Fibroblast of upper back skin (primary cell): ENCODE measurements at places on chromosomes 12 and 14.

DNA sequence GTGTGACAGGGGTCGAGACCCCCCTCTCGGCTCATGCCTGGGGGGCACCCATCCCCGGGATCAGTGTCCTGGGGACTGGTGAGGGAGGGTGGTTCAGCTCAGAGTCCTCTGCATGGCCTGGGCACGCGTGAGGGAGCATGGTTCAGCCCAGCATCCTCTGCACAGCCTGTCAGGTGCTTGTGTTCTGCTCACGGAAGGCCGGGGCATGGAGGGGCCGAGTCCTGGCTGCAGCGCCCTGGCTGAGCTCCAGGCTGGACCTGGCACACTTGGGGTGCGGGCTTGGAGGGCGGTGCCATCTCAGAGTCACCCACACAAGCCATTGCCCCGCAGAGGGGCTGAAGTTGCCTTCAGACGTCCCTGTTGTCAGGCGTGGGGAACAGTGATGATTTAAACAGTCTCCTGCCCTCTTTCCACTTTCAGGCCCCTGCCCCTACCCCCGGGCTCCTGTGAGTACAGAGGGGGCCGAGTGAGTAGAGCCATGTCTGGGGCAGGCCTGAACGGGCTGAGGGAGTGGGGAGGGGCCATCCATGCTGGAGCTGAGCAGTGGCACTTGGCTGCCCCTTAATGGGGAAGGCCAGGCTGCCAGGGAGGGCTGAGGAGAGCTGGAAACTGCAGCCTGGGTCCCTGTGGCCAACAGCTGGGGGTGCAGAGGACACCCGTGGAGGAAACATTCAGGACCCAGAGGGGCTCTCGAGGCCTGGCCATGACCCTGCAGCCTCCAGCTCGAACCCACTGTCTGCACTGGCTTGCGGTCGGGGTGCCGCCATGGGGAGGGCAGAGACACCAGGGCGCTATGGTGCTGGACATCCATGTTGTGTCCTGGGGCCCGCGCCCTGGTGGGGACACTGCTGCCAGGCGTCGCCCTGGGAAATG lies 22.5 kb downstream of the FBRSL1 start:
- DNase-seq: no peak

GRCh38 chr12:110065540-110065939 lies 17.2 kb upstream of the C12orf76 start:
- no peak for DNase-seq

DNA sequence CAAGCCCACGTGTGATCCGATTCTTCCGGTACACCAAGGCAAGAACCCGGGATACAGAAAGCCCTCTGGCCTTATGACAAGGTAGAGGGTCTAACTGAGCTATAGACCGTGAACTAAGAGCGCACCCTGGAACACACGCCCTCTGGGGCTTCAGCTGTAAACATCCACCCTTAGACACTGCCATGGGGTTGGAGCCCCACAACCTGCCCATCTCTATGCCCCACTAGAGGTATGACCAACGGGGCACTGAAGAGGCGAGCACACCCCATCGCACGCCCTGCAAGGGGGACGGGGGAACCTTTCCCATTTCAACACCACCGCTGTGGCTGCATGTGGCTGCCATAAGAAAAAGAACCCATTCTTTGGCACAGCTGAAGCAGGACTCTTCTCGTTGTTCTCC lies 1206.0 kb upstream of the TMEM132C start:
- no peak for DNase-seq

- no peak for DNase-seq
Measured at GRCh38 chr12:122961531-122962329, 4.5 kb downstream of the ABCB9 start.

GRCh38 chr12:57753756-57754337 lies 1.1 kb upstream of the MARCHF9 start:
- no peak for DNase-seq

DNA sequence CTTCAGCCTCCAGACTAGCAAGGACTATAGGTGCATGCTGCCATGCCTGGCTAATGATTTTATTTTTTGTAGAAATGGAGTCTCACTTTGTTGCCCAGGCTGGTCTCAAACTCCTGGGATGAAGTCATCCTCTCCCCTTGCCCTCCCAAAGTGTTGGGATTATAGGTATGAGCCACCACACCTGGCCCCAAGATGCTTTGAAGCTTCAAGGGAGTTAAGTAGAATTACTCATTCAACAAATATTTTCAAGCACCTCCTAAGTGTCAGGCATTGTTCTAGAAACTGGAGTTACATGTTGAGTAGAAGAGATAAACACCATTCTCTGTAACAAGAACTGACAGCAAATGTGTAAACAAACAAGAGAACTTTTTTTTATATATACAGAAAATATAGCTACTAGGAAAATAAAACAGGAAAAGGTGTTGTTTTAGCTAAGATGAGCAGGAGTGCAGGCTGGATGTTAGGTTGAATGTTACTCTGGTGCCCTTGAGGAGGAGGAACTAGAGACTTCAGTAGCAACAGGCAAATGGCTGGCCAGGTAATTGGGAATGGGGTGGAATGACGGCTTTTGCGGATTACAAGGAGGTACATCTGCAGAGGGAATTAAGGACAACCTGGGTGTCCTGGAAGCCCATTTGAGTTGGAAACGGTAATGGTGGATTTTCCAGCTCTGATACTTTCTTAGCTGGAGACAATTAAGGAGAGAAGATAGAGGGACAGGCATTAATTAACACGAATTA lies 32.0 kb upstream of the CFAP54 start:
- DNase-seq: no peak

- DNase-seq: no peak
Measured at GRCh38 chr12:127175361-127175760, 1091.6 kb upstream of the TMEM132C start.

DNA sequence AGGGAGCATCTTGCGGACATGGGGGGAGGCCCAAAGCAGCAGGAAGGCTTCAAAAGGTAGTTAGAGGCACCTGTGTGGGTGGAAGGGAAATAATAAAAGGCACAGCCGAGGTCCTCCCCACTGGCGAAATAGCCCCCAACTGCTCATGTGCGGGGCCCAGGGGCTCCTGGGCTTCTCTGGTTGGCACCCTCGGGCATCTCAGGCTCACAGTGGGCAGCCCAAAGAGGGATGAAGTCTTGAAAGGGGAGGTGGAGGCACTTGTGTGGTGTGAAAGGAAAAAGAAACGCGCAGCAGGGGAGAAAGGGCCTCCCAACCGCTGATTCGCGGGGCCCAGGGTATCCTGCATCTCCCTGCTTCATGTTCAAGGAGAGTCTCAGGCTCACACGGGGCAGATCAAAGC lies 579.4 kb downstream of the ALG10 start:
- DNase-seq: no peak

DNA sequence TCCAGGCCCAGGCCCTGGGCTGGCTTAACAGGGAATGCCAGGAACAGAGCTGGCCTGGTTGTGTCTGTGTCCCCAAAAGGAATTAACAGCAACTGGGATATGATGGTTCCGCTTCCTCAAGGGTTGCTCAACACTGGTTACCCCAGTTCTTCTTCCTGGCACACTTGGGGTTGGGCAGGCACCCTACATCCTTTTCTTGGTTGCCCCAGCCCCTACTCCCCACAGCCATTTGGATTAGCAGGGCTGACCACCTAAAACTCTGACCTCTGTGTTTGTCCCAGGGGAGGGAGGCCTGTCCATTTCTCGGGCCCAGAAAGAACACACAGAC lies 30.8 kb downstream of the NCKAP5L start:
- no peak for DNase-seq

- DNase-seq: no peak
Measured at GRCh38 chr12:49917166-49917787, 13.6 kb upstream of the FAIM2 start.

DNA sequence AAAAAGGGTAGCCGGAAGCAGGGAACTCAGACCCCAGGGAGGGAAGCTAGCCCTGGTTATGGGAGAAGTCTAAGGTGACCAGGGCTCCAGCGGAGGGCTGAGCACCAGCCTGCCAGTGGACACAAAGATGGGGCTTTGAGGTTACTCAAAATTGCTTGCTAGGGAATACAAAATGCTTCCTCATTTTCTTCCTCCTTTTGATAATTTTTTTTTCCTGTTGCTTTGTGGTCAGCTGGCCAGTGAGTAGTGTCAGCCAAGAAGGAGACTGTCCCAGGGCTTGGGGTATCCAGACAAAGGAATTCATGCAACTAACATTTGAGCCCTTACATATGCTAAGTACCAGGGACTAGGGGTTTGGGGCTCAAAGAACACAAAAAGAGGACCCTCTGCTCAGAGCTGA lies 206.2 kb downstream of the PPM1H start:
- DNase-seq: no peak

DNA sequence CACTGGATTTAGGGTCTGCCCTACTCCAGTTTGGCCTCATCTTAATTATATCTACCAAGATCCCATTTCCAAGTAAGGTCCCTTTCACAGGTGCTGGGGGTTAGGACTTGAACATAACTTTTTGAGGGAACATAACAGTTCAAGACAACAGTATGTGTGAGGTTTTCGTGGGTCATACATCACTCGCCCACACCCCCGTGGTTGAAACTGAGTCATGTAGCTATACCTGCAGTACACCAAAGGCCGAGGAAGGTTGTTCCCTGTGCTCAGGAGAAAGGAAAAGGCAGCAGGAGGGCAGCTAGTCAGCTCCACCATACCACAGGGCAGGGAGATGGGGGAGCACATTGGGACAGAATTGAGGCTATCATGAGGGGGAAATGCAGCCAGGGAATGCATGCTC lies 167.0 kb downstream of the PPM1H start:
- no peak for DNase-seq

DNA sequence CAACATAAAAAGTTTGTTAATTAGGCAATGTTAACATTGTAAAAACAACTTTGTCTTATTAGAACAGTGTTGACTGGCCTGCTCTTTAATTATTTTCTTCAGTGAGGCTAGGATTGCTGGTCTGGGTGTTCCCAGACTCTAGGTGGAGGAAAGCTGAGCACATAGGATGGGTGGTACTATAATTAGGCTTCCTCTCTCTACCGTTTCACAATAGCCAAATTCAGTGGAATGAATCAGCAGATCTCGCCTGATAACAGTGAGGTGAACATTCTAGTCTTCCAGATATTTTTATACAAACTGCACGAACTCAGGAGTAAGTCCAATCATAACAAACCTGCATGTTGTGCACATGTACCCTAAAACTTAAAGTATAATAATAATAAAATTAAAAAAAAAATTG lies 11.9 kb downstream of the PTGDR start:
- peak; percentile 43 for DNase-seq

DNA sequence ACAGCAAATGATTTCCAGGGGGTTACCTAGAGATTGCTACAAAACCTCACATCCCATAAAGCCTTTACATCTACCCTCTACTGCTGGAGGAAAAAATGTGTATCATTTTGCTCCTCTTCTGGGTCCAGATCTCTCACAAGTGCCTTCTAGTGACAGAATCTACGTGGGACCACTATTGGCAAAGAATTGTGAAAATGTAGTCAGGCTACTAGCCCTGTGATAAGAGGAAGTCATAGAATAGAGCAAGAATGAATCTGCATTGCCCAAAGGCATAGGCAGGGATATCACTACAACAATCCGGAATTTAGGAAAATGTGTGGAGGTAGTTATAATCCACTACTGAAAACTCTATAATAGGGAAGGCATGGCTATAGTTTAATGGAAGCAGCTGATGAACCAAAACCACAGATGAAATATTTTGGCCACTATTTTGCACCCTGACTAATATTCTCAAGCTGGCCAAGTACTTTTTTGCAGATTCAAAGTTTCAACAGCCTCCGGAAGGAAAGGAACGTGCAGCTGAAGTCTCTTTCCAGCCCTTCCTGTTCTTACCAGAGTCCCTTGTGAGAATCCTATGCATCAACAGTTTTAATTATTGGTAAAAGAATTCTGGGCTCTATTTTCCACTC lies 176.8 kb downstream of the PHLDA1 start:
- peak; percentile 86 for DNase-seq

DNA sequence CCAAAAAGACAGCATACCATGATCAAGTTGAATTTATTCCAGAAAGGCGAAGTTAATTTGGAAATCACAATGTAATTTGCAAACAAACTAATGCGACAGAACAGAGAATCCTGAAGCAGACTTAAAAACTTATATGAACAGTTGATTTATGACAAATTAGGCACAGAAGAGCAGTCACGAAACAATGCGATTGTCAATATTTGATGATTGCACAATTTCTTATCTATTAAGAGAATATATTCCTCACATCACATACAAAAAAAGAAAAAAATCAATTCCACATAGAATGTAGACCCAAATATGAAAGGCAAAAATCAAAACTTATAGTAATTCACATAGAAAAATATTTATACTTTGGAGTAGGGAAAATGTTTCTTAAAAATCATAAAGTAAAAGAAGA lies 28.9 kb downstream of the COX16 start:
- DNase-seq: no peak

DNA sequence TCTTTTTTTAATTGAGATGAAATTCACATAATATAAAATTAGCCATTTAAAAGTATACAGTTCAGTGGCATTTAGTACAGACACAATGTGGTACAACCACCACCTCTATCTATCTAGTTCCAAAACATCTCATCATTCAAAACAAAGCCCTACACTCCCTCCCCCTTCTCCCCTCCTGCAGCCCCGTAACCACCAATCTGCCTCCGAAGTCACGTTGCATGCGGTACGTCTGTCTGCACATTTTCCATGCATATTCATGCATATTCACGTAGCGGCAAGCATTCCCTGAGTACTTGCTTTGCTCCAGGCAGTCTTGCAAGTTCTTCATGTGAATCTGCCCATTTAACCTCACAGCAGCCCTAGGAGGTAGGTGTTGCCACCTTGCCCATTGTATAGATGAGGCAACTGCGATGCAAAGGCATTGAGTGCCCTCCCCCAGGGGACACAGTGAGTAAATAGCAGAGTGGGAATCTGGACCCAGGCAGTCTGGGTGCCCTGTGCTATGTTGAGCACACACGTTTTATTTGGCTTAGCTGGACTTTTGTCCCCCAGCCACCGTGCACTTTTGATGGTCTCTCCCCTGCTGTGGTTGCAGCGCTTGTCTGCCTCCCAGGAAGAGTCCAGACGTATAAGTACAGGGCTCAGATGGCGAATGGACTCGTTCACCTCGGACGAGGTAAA lies 43.4 kb downstream of the RIN3 start:
- DNase-seq: no peak
